ENCODE measurements at places on chromosomes 3 and 15.

GRCh38 chr3:50299929-50300680 is 900 bp upstream of the HYAL3 start:
- peak; percentile 37 for DNase-seq

DNA sequence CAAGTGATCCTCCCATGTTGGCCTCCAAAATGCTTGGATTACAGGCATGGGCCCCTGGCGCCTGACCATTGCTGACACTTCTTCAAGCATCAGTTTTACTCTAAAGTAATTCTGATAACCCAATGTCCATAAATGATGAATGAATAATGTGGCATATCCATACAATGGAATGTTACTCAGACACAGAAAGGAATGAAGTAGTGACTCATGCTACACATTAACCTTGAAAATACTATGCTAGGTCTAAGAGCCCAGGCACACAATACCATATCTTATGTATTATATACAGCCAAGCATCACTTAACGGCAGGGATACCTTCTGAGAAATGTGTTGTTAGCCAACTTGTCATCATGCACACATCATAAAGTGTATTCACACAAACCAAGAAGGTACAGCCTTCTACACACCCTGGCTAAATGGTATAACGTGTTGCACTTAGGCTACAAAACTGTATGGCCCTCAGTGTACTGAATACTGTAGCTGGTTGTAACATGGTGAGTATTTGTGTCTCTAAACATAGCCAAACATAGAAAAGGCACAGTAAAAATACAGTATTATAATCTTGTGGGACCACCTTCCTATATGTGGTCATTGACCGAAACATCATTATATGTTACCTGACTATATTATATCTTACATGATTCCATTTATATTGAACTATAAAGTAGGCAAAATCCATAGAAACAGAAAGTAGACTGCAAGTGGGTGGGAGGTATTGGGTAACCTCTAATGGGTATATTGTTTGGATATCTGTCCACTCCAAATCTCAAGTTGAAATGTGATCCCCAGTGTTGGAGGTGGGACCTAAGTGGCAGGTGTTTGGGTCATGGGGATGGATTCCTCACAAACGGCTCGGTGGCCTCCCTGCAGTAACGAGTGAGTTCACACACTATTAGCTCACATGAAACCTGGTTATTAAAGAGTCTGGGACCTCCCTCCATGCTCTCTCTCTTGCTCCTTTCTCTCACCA is 31.4 kb downstream of the MKRN2 start:
- no peak for DNase-seq

DNA sequence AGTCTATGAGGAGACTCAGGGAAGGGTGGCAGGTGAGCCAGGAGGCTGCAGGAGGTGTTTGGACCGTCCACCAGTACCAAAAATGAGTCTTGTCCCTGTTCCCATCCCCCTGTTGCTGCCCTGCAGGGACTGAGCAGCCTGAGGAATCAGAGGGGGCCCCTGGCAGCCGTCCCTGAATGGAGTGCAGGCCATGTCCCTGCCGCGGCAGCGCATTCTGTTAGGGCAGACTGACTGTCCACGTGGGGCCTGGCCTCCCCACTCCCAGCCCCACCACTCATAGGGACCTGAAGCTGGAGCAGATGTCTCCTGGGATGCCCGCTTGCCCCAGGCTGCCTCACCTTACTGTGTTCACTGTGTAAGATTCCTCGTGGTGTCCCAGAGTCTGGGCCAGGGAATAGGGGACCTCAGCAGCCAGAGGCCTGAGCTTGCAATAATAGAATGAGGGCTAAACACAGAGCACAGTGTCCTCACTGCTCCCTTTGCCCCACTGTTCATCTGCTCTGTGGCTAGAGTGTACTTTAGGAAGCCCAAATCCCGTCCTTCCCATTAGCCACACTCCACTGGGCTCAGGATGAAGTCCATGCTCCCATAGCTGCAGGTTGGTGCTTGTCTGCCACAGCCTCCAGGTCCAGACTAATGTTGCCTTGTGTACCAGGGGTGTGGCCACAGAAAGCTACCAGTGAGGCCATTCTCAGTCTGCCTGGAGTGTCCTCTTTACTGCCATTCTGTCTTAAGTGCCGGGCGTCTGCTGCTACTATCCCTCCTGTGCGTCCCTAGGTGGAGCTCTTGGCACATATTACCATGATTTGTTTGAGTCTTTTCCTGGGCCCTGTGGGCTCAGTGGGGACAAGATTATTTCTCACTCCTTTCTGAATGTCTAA is 63.2 kb downstream of the HCN4 start:
- DNase-seq: peak; percentile 43

GRCh38 chr3:138569090-138569489 is 25.0 kb downstream of the CEP70 start:
- DNase-seq: no peak

DNA sequence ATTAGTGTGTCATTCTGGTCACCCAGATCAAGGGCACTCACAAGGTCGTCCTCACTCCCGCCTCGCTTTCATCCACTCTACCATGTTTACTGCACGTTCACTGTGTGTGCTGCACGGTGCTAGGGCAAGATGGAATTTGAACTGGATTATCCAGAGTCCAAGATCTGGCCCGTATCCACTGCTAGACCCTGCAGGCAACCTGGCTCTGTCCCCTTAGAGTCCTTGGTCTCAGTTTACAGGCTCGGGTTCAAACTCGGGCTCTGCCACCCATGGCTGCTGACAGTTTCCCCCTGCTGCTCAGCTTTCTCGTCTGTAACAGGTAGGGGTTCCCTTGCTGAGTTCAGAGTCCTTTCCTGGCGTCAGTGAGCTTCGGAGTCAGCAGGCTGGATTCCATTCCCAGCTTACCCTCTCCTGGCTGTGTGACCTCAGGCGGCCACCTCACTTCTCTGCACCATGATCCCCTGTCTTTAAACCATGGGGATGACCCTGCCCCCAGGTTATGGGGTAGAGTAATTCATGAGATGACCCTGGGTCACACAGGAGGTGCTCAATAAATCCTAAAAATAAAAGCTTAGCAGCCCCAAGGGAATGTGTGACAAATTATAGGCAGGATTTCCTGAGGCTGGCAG is 79.6 kb upstream of the SLC6A6 start:
- DNase-seq: no peak

GRCh38 chr15:92671406-92671805 is 15.8 kb upstream of the FAM174B start:
- DNase-seq: no peak

DNA sequence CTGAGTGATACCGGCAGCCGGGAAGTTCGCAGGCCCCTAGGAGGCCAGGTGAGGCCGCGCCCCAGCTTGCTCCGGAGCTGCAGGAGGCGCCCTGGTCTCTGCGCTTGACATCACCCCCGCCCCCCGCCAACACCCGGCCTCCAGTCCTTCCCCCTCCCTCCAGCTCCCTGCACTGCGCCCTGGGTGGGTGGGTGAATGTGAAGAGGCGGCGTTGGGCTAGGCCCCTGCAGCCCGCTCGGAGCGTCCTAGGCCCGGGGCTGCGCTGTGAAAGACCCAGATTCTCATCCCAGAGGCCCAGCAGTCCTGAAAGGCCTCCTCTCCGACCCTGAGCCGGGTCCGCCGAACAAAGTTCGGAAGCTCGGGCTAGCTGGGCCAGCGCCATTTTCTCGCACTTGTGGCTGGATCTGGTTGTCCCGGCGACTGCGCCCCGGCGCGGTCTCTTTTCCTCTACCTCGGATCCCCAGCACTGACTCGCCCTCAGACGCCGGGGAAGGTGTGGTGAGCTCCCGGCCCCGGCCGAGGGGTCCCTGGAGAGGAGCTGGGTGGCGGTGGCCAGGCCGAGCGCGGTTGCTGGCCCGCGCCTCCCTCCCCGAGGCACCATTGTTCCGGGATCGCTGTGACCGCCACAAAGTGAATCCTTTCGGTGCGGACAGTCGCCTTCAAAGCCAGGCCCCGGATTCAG is 12.9 kb downstream of the ZIC4 start:
- DNase-seq: no peak

GRCh38 chr3:194773216-194773615 is 87.5 kb downstream of the FAM43A start:
- DNase-seq: no peak

DNA sequence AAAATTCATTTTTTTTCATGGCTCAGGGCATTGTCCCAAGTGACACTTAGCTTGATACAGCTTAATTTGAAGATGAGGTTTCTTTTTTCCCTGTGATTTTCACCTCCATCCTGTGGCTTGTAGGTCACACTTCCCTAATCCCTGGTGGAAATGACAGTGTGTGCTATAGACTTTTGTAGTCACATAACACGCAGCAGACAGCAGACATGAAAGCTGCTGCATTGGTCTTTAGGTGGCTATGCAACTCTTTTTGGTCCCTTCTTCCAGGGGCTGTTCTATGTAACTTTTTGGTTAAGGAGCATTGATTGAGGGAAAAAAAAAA is 38.8 kb downstream of the TRAK1 start:
- DNase-seq: no peak

DNA sequence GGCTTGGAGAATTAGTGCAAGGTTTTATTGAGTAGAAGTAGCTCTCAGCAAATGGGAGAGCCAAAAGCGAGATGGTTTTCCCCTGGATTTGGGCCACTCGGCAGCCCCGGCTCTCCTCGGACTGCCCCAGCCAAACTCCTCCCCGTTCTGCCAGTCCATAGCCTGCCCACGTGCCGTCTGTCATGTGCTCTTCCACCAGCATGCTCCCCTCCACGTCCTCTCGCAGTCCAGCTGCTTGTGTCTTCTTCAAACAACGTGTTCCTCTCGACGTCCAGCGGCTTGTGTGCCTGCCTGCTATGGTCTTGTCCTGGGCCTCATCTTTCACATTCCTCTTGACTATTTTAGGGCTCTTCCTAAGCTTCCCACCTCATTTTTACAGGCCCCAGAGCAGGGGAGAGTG is 16.7 kb upstream of the SECISBP2L start:
- DNase-seq: no peak

- DNase-seq: no peak
Measured at GRCh38 chr15:100537331-100537730, 8.6 kb upstream of the CERS3 start.

- no peak for DNase-seq
Measured at GRCh38 chr3:193589129-193589528, 3.9 kb upstream of the OPA1 start.

- DNase-seq: no peak
Measured at GRCh38 chr3:138908846-138909245, 38.1 kb downstream of the FOXL2 start.

DNA sequence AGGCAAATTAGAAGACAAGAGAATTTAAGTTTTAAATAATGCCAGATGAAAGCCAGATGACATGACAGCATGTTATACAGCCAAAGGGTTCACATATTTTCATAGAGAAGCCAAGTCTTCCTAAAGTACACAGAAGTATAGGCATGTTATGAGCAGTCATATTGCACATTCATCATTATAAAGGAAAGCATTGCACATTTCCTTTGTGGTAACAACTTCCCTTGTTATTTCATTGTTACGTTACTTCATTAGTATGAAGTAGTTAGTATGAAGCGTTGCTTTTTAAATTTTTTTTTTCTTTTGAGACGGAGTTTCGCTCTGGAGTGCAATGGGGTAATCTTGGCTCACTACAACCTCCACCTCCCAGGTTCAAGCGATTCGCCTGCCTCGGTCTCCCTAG is 4.6 kb upstream of the ABCC5 start:
- DNase-seq: peak; percentile 12

DNA sequence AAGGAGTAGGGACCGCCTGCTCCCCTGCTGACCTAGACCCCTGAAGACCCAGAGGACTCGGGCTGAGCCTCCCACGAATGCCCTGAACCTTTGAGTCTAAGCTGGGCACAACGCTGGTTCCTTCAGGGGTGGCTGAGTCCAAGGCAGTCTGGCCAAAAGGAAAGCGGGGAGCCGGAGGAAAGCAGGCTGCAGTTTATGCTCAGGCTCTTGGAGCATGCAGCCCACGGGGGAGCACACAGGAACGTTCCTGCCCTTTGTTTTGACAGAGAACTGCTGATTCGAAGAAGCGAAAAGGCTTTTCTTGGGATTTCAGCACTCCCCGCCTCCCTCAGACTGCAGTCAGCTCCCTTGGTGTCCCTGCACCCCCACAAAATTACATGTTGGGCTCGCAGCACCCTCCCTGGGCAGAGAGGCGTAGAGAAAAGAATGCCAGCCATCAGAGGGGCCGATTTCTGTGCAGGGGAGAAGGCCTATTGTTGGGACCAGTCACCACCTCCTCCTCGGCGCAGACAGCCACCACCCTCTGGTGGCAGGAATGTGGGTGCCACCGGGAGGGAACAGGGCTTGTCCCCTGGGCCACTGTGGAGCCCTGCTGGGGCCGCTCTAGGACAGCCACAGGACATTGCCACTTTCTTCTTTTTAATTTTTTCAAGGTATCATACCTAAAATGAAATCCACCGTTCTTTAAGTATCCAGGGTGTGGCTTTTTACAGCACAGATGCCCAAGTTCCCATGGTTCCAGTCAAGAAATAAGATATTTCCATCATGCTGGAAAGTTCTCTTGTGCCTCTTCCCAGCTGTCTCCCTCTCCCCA is 72.2 kb downstream of the SMAD6 start:
- DNase-seq: peak; percentile 27

DNA sequence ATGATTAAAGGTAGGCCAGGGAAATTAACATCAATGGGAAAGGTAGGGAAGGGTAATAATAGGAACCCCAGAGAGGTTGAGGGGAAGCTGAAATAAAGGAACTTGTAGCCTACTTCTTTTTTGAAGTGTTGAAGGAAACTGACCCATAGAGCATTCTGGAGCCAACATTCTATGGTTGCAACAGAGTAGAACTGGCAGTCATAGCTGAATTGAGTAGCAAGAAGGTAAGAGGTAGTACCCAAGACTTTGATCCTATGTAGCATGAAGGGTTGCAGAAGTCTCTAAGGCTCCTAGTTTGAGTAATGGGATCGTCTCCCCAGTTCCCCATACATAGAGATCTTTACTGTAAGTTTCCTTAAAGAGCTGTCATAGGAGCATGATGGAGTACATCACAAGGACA is 7.4 kb upstream of the ZNF774 start:
- DNase-seq: no peak

- DNase-seq: no peak
Measured at GRCh38 chr3:89414270-89414669, 306.8 kb downstream of the EPHA3 start.

- DNase-seq: no peak
Measured at GRCh38 chr3:183808355-183808754, 17.0 kb downstream of the MAP6D1 start.

GRCh38 chr15:38424101-38424552 is 29.8 kb upstream of the FAM98B start:
- DNase-seq: no peak

DNA sequence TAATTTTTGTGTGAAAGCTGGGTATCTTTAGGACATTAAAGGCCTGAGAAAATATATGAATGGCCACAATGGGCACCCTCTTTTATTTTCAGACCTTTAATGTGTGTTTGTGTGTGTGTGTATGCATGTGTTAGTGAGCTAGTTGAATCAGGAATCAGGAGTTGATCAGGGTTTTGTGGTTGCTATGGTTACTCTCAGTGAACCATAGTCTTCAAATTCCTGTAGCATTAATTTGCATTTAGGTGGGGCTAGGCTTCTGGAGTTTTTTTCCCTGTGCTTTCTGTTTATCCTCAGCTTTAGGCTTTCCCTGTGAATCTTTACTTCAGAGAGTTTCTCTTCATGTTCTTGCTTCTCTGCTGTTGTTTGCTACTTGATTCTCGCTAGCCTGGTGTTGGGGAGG is 122.0 kb upstream of the ONECUT1 start:
- DNase-seq: no peak

Data from activated CD4-positive, alpha-beta T cell treated with anti-CD3 and anti-CD28 coated beads, Interleukin-2, amount 50 U/mL, for 16 hours (primary cell).